ENCODE measurements at places on chromosomes 1 and 21. TPM values are rescaled to one million over a fixed set of nuclear protein-coding genes. Genes with fewer than 3 reads are reported as not detected.

DNA sequence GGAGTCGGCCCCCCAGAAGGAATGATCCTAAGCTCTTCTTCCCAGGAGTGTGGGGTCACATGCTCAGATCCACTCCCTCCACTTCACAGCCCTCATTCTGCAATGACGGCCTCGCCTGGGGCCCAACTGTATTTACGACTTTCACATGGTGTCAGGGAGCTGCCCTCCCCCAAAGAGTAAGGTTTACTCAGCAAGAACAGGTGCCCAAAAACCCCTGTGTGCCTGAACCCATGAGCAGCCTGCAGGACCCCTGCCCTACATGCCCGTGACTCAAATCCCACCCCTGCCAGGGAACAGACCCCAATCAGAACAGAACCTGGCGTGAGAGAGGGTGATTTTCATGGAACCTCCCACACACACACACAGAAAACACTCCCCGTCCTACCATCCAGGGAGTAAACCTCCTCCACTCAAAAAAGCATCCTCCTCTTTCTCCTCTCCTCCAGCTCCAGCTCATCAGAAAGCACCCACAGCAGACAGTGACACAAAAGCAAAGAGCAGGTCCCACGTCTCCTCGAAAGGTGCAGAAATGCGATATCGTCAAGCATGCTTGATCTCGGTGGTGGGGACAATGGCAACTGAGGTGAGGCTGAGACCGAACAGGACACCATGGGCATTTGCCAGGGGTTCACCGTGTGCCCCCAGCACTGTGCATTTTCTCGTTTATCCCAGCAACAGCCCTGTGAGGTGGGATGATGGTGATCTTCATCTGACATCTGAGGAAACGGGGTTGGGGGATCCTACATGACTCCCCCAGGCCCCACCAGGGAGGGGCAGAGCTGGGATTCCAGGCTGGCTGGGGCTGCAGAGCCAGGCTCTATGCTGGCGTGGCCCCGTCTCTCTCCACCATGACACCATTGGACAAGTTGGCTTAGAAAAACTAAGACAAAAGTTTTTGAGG, 397.9 kb downstream of the NPHP4 start:
- no peak for DNase-seq

Gene SPRR3
- total RNA-seq: not detected

GRCh38 chr1:182149411-182149965, 88.0 kb upstream of the ZNF648 start:
- no peak for DNase-seq

DNA sequence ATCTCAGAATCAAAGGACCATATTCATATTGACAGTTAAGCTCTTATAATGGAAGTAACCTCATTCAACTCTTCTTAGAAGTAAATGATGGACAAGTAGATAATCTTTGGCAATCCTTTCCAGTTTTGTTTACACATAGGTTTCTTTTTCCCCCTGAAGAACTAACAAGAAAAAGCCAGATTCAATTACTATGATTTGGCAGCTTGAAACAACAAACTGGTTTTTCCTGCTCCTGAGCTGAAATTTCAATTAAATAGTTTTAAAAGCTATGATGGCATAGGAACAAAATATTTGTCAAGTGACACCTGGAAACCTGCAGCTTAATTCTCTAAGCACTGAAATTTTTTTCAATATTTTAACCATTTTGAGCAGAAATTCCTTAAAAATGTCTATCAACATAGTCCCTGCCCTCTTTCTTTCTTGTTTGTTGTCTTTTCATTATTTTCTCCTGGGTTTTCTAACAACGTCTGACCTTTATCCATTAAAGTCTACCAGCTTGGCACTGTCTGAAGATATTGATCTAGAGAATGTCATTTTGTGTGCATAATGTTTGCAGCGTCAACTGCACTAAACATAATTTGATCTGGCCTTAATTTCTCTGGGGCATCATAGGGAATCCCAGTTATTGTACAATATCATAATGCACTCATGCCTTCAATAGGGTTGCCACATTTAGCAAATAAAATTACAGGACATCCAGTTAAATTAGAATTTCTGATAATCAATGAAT, 4.0 kb upstream of the SLC35A3 start:
- no peak for DNase-seq

Gene RASAL2
- 13.5 TPM for total RNA-seq

DNA sequence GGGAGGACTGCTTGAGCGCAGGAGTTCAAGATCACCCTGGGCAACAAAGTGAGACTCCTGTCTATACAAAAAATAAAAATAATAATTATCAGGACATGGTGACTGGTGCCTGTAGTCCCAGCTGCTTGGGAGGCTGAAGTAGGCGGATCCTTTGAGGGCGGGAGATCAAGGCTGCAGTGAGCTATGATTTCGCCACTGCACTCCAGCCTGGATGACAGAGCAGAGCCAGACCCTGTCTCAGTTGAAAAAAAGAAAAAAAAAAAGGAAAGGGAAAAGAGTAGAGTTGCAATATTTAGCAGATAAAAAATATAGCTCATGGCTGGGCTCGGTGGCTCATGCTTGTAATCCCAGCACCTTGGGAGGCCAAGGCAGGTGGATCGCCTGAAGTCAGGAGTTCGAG, 3.3 kb upstream of the S1PR1 start:
- no peak for DNase-seq

DNA sequence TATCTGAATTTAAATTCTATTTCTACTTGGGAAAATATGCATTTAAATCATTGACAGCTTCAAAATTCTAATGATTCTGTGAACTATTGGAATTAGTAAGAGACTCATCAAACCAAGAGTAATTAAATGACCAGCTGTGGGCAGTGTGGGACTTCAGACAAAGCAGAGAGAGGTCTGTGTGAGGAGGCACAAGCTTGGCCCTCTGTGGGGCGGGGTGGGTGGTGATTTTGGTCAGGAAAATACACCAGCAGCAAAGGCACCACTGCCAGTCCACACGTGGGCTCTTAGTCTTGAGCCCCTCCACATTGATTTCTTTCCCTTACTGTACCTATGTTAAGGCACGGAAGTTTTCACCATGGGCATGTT, 39.2 kb upstream of the RAB4A start:
- no peak for DNase-seq

DNA sequence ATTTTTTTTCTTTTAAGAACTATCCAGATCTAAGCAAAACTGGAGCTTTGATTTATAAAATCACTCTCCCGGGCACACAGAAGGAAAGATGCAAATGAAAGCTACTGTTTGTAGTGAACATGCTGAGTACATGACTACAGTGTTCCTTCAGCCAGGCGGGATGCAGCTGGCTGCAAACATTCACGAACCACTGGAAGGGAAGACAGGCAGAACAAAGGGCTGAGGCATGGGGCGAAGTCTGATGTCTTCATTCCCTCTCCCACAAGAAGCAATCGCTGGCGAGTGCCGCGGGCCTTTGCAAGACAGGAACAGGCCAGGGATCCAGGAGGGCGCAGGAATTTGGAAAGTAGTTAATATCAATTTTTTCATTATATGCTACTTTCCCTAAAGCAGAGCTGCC, 257.9 kb upstream of the AJAP1 start:
- DNase-seq: no peak

Gene RCSD1
- total RNA-seq: 37.5 TPM

DNA sequence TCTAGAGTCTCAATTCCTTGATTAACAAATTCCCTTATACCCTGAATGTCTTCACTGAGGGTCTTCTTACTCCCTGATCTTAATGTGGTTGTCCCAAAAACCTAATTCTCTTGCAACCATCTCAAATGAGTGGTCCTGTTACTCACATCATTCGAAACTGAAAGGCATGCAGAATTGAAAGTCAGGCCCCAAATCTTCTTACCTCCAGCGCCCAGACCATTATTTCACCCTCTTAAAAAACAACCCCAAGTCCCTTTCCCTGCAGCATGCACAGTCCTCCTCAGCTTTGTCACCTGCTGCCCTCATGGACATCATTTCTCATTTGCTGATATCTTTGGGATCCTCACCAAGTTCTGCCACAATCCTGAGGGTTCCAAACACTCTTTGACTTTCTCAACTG, 230.1 kb downstream of the SEC16B start:
- DNase-seq: no peak

DNA sequence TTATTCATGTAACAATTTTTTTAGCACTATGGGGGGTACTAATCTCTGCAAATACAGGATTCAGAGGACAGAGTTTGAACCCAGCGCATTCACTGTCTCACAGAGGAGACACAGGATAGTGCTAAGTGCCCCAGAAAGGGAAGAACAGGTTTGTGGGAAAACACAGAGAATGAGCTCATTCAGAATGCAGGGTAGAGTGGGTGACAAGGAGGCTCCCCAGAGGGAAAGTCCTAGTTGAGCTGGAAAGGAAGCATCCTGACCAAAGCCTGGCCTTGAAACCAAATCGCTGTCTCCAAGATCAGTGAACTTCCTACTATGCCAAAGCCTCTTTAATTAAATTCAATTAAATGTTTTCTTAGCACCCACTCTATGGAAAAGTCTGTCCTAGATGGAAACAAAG, 19.0 kb upstream of the RGS2 start:
- DNase-seq: no peak
